ENCODE measurements at places on chromosomes 5 and 9.

DNA sequence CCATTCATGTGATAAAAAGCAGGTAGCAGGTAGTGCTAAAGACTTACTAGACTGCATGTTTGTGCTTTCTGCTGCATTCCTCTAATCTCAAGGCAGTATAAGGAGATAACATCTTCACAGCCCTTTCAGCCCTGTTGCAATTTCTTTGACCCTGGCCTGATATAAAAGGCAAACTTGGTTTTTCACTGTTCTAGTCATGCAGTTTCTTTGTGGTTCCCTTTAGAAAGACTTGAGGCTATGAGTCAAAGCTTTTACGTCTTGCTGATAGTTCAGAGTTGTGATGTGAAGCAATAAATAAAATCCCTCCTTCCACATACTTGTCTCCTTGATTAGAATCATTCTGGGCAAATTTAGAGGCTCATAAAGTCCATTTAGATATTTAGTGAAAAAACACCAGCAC, 88.6 kb upstream of the CDKN2B start:
- DNase-seq, result no peak

- no peak for DNase-seq
Observed at GRCh38 chr5:136195971-136196820, 3.2 kb upstream of the SMIM32 start.

GRCh38 chr5:164175083-164175482, 669.7 kb downstream of the MAT2B start:
- DNase-seq, result no peak

- no peak for DNase-seq
Observed at GRCh38 chr5:42956551-42956950, 83.6 kb downstream of the ANXA2R start.

- DNase-seq, result no peak
Observed at GRCh38 chr5:127515693-127516440, 1.6 kb upstream of the PRRC1 start.

GRCh38 chr5:176774216-176775171, 35.9 kb upstream of the UNC5A start:
- no peak for DNase-seq

- DNase-seq, result no peak
Observed at GRCh38 chr9:1505489-1505888, 455.3 kb downstream of the DMRT2 start.
